ENCODE measurements at places on chromosomes 7 and 10. TPM values are rescaled to one million over a fixed set of nuclear protein-coding genes. Genes with fewer than 3 reads are reported as not detected.

GRCh38 chr10:59283456-59284091 lies 78.8 kb downstream of the FAM13C start:
- no peaks in the 10 kb centered on the region for H3K36me3 ChIP-seq
- H3K4me3 ChIP-seq = no peak overlapping the region
- H3K27ac ChIP-seq = no peak overlapping the region
- no peak for DNase-seq
- H3K27me3 ChIP-seq = no peaks in the 10 kb centered on the region
- H3K4me1 ChIP-seq = no peaks in the 10 kb centered on the region

- H3K4me3 ChIP-seq = no peak overlapping the region
- H3K36me3 ChIP-seq = no peaks in the 10 kb centered on the region
- no peak overlapping the region for H3K27ac ChIP-seq
- H3K4me1 ChIP-seq = peaks cover 9% of the 10 kb centered on the region
- no peak for DNase-seq
Observed at GRCh38 chr10:91296471-91296870, 76.0 kb downstream of the PCGF5 start.

MOGAT3 gene
- total RNA-seq = not detected

GRCh38 chr7:46616636-46617035 lies 695.6 kb upstream of the IGFBP3 start:
- H3K27ac ChIP-seq = no peak overlapping the region
- H3K4me1 ChIP-seq = no peaks in the 10 kb centered on the region
- no peaks in the 10 kb centered on the region for H3K27me3 ChIP-seq
- H3K4me3 ChIP-seq = no peak overlapping the region

DNA sequence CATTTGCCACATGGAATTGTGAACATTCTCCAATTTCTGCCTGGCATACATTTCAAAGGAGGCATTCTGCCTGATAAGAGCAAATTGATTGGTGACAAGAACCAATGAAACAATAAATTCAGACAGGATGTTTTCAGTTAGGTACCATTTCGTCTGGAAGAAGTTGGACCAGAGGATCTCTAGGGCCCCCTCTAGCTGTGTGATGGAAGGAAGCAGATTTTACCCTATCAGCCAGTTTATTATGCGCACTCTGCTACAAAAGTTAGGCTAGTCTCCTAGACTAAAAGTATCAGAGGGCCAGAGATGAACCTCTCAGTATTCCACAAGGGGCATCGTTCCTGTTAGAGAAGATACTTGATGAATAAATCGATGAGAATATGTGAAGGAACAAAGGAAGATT lies 118.0 kb downstream of the BUB3 start:
- no peak overlapping the region for H3K27ac ChIP-seq
- no peak for DNase-seq
- H3K4me1 ChIP-seq = peaks cover 7% of the 10 kb centered on the region
- no peak overlapping the region for H3K4me3 ChIP-seq
- H3K36me3 ChIP-seq = peaks cover 4% of the 10 kb centered on the region
- peaks cover 23% of the 10 kb centered on the region for H3K27me3 ChIP-seq

GRCh38 chr7:15508258-15508657 lies 53.6 kb downstream of the AGMO start:
- no peak for DNase-seq
- no peak overlapping the region for H3K27ac ChIP-seq
- no peaks in the 10 kb centered on the region for H3K36me3 ChIP-seq
- no peak overlapping the region for H3K4me3 ChIP-seq
- H3K27me3 ChIP-seq = no peaks in the 10 kb centered on the region
- H3K4me1 ChIP-seq = no peaks in the 10 kb centered on the region

- peak overlapping the region; percentile 69 for H3K4me3 ChIP-seq
- H3K36me3 ChIP-seq = no peaks in the 10 kb centered on the region
- DNase-seq = peak; percentile 29
- peak overlapping the region; percentile 67 for H3K27ac ChIP-seq
- peaks cover 21% of the 10 kb centered on the region for H3K4me1 ChIP-seq
Observed at GRCh38 chr7:142352543-142352942, 94.7 kb upstream of the PRSS58 start.

DNA sequence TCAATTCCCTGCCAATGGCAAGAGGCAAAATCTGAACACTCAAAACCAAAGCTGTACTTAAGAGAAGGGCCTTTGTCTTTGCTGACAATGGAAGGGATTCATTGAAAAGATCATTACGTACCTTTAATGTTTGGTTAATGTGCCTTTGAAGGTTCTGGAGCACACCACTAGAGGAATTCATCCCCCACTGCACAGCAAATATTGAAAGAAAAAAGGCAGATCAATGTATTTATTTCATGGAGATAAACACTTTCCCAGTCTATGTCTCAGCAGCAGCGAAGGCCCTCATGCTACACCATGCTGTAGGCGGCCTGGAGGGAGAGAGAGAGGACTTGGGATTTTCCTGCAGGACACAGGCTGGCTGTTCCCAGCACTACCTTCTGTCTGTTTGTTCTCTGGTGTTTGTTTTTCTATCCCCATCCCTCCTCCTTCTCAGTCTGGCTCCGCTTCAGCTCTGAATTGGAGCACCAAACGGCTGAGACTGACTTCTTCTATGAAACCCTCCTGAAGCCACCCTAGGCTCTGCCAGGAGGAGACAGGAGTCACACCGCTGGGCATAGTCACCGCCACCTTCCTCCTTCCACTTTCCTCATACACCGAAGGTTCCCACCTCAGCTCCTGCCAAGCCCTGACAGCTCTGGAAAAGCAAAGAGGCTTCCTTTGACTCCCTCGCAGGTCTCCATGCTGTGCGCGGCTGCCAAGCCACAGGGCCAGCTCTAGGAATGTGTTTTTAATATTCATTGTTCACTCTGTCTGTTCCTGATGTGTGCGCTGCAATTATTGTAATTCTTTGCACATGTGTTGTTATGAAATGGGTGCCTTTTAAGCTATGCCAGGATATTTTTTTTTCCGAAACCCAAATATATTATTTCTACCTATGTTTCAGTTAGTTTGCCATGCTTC lies 301.5 kb downstream of the FZD1 start:
- no peaks in the 10 kb centered on the region for H3K27me3 ChIP-seq
- DNase-seq = no peak

DNA sequence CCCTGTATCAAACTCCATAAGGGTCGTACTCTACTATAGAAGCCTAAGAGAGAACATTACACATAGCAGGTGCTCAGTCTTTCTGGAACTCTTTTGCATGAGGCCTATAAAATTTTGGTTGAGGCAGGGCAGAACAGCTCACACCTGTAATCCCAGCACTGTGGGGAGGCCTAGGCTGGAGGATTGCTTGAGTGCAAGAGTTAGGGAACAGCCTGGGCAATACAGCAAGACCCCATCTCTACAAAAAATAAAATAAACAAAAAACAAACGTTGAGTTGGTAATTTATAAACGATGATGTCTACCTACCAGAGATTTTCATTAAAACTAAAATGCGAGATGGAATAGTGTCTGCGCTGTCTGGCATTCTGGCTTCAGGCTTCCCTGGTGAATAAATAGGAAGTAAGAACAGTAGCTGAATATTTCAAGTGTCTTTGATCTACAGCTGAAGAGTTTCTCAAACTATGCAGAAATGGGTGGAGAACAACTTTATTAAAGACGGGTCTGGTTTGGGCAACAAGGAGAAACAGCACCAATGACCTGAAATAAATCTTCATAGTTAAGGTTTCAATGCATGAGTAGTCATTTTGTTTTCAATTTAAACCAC lies 774 bp downstream of the PON2 start:
- no peaks in the 10 kb centered on the region for H3K36me3 ChIP-seq
- no peaks in the 10 kb centered on the region for H3K27me3 ChIP-seq
- H3K4me1 ChIP-seq = peaks cover 9% of the 10 kb centered on the region
- H3K27ac ChIP-seq = peak overlapping the region; percentile 23
- peak overlapping the region; percentile 66 for H3K4me3 ChIP-seq
- no peak for DNase-seq

LRRC4 gene
- not detected for total RNA-seq

- no peaks in the 10 kb centered on the region for H3K36me3 ChIP-seq
- peaks cover 7% of the 10 kb centered on the region for H3K27me3 ChIP-seq
- H3K4me3 ChIP-seq = no peak overlapping the region
- DNase-seq = no peak
Observed at GRCh38 chr7:104903846-104904245, 110.2 kb upstream of the KMT2E start.

OPN1SW gene
- not detected for total RNA-seq

NRG3 gene
- total RNA-seq = not detected

GRCh38 chr10:80484243-80484642 lies 30.1 kb downstream of the TSPAN14 start:
- H3K36me3 ChIP-seq = peaks cover 38% of the 10 kb centered on the region
- peaks cover 83% of the 10 kb centered on the region for H3K4me1 ChIP-seq
- H3K27ac ChIP-seq = peak overlapping the region; percentile 92
- H3K4me3 ChIP-seq = peak overlapping the region; percentile 34
- DNase-seq = peak; percentile 37

GRCh38 chr10:49398000-49398861 lies 2.3 kb upstream of the DRGX start:
- H3K27ac ChIP-seq = no peak overlapping the region
- peaks cover 7% of the 10 kb centered on the region for H3K4me1 ChIP-seq
- peak; percentile 63 for DNase-seq
- H3K4me3 ChIP-seq = no peak overlapping the region
- no peaks in the 10 kb centered on the region for H3K36me3 ChIP-seq

DNA sequence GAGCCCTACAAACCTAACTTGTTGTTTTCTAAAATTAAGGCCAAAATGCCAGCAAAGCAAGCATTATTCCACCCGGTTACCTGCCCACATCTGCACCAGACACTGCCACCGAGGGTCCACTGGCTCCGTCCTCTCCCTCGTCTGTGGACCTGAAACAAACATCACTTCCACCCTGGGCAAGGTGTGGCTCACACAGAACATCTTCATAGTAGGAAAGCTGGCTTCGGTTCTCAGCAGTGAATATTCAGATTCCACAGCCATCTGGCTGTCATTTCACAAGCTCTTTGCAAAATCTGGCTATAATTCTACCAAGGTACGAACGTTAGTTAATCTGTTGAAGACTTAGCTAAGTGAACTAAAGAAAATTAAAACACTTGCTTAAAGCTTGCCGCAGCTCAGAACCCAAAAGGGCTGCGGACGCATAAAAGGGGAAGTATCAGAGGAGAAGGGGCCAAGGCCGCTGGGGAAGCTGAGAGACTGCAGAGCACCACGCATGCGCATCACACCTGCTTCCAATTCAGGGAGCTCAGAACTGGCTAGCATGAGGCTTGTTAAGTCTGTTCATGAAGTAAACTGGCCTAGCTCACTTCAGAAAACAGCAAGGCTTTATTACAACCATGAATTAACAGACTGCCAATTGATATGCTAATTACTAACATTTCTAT lies 46.1 kb downstream of the PTPRN2 start:
- peaks cover 7% of the 10 kb centered on the region for H3K4me1 ChIP-seq
- H3K4me3 ChIP-seq = no peak overlapping the region
- DNase-seq = peak; percentile 48
- no peaks in the 10 kb centered on the region for H3K27me3 ChIP-seq
- H3K27ac ChIP-seq = no peak overlapping the region

DNA sequence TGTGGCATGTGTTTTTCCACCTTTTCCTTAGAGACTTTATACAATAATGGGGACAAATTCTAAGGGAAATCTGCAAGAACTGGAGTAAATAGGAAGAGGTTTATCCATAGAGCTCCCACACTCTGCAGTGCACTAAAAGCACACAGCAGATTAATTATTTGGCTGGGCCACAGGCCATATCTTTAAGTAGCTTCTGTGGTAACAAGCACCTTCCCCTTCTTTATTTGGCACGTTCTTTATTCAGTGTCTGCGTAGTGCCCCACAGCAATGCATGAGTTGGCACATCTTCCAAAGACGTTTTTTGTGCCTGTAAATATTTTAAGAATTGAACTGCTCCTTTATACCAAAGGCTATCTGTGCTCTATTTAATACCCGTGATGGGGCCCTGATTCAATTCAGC lies 104.9 kb upstream of the MBL2 start:
- no peaks in the 10 kb centered on the region for H3K4me1 ChIP-seq
- H3K27me3 ChIP-seq = no peaks in the 10 kb centered on the region
- H3K4me3 ChIP-seq = no peak overlapping the region
- H3K27ac ChIP-seq = no peak overlapping the region
- no peak for DNase-seq

DNA sequence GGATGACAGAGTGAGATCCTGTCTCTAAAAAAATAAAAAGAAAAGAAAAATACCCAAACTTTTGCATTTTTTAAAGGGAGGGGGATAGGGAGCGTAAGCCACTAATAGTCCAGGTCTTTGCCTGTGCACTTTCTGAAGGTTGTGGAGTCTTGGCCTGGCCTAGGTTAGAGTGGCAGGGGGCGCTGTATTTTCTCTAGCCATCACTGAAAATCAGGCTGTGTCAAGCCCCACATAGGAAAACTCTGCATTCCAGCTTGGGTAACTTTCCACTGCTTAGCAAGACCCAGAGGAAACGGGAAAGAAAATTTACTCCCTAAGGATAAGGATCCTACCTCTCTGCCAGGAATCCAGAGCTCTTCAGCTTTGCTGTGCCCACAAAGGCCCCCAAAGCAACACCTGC lies 10.5 kb upstream of the PAX4 start:
- H3K4me3 ChIP-seq = no peak overlapping the region
- no peaks in the 10 kb centered on the region for H3K4me1 ChIP-seq
- DNase-seq = no peak
- no peaks in the 10 kb centered on the region for H3K36me3 ChIP-seq
- no peak overlapping the region for H3K27ac ChIP-seq

DNA sequence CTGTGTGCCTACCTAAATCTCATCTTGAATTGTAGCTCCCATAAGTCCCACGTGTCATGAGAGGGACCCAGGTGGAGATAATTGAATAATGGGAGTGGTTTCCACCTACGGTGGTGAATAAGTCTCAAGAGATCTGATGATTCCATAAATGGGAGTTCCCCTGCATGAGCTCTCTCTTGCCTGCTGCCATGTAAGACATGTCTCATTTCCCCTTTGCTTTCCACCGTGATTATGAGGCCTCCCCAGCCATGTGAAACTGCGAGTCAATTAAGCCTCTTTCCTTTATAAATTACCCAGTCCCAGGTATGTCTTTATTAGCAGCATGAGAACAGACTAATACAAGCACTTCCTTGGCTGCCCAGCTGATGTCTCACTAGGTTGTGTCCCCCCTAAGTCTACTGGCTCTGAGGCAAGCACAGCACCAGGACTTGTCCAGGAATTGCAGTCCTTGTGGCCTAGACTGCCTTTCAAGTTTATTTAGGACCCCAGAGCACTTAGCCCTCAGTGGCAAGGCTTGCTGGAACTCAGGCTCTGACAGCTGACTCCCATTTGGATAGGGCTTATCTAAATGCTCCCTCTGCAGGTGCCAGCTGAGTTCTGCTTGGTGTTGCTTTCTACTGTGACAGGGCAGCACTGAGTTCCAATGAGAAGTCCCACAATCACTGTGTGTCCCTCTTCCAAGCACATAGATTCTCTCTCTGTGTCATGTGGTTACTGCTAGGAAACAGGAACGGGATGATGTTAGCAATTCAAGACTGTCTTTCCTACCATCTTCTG lies 59.0 kb upstream of the TAS2R16 start:
- DNase-seq = no peak
- no peaks in the 10 kb centered on the region for H3K27me3 ChIP-seq
- no peaks in the 10 kb centered on the region for H3K4me1 ChIP-seq
- H3K36me3 ChIP-seq = no peaks in the 10 kb centered on the region

DNA sequence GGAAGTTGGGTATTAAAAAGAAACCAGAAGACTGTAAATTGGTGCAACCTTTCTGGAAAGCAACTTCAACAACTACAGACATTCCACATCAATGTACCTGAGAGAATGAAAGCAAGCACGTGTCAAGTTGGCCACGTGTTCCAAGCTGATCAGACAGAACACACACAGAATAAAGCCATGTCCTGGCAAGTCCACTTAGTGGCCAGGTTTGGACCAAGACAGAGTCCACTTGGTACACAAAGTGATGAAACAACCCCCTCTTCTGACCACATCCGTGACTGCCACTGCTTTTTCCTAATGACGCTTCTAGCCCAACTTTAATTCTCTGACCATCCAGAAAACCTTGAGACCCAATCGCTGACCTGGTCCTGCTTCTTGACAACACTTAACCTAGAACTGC lies 109.4 kb downstream of the ABLIM1 start:
- H3K27me3 ChIP-seq = no peaks in the 10 kb centered on the region
- no peaks in the 10 kb centered on the region for H3K36me3 ChIP-seq
- peaks cover 40% of the 10 kb centered on the region for H3K4me1 ChIP-seq
- peak; percentile 39 for DNase-seq
- H3K4me3 ChIP-seq = no peak overlapping the region
